ENCODE measurements at places on chromosomes 5 and 9.

- peak; percentile 15 for DNase-seq
These were observed 21.8 kb upstream of the ANKRD18A start for GRCh38 chr9:38641985-38642864.

DNA sequence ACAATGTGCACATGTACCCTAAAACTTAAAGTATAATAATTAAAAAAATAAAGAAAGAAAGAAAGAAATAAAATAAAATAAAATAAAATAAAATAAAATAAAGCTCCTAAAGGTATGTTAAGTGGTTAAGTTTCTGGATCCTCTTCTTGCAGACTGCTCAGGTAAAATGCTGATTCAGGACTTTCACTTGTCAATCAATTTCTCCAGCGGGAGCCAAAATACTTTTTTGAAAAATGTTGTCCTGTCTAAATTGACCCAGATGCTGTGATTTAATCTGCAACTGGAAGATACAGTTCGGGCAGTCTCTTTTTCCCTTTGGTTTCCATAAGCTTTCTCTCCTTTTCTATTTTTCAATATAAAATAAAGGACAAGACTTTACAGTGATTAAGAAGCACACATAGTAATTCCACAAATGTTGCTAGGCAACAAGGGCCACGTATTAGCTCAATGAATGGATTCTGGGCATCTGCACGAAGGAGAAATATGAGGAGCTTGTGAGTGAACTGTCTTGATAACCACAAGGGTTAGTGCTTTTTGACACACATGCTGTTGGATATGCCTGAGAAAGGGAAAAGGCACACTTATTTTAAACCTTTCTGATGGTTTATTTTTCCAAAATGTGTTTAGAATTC is 38.6 kb downstream of the HTR4 start:
- no peak for DNase-seq

GRCh38 chr9:131320031-131320685 is 30.6 kb downstream of the PLPP7 start:
- DNase-seq = no peak

DNA sequence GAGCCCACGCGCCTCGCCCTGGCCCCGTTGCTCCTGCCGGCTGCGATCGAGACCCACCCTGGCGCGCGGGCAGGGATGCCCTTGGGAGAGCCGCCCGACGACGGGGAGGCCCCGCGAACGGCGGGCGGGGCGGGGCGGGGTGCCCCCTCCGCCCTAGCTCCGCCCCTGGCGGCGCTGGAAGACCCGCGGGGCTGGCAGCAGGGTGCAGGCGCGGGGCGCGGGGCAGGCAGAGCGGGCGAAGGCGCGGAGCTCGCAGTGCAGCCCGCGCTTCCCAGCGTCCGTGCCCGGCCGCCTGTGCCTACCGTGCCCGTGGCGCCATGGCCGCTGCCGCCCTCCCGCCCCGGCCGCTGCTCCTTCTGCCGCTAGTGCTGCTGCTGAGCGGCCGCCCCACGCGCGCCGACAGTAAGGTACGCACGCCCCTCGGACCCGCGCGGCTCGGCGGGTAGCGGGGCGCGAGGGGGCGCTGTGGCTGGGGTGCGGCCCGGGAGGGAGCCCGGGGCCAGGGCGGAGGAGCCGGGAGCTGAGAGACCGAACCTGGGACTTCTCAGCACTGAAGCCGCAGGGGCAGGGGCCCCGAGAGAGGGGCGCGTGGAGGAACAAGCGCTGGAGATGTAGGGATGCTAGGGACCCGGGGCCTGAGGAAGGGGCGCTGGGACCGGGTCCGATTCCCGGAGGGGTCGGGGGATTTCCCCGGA is at the start of gene OLFML2A:
TSS of gene OLFML2A (plus strand) at position 180 of the 695 bp plus-strand sequence. CDS start at position 318, 138 bp downstream.
- DNase-seq = peak; percentile 33

DNA sequence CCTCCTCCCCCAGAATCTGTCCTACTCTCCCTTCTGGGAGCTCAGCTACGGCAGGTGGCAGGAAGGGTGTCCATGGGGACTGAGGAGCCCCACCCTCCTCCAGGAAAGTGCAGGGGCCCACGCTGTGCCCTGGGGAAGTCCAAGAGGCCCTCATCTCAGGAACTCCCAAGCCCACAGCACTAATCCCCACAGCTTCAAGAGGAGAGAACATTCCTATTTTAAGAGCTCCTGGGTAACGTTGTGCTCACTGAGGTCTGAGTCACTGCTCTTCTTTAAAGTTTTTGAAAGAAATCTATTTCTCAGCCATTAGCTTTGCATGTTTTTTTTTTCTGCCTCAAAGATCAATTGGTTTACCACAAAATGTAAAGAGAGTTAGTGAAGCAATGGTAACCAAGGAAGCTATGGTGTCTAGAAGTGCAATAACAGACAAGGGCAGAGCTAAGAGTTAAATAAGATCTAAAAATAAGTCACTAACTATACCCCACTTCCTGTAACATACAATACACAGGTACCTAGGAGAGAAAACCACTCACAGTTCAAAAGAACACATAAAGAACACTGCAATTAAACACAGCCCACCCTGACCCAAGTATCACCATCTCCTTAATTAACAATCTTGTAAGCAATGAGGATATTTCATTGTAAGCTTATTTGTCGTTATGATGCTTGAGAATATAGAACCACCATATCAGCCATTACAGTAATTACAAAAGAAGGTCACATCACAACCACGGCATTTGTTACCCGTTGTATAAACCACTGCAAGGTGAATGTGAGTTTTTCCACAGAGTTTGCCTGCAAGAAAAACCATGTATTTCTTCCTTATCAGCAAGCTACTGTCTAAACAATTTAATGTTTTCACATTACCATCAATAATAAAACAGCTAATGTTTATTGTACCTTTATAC is 382.3 kb upstream of the SLC30A5 start:
- DNase-seq = no peak

DNA sequence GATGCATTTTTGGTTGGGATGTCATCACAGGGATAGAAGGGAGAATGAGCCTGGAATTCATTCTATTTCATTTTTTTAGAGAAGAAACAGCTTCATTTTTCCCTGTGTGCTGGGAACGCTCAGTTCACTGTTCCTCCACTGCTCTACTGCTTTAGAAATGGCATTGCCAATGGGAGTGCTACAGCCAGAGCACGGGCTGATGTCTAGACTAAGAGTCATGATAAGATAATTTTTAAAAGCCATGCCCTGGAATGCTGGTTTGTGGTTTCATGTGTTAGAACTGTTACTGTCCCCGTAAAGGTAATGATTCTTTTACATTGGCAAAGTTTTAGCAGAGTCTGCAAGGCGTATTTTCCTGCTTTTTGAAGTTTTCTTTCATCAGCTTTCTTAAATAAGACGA is 119.6 kb downstream of the SEMA6A start:
- no peak for DNase-seq

DNA sequence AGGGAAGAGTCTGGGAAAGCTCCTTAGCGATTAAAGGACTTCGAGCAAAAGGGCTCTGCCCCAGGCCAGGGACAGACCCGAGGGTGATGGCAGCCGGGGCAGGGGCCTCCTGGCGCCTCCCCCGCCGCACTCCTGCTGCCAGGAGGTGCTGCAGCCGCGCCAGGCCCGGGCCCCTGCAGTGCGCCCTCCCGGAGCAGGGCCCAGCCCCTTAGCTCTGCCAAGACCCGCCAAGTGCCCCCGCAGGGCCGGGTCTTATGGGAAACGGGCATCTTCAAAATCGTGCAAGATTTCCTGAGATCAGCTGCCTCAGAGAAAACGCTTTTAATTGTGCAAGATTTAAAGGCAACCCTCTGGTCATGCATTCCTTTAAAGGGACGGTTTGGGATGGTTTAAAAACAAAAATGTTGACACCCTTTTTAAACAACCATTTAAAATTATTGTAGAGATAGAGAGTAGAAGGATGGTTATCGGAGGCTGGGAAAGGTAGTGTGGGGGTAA is 52.4 kb downstream of the CDC14B start:
- no peak for DNase-seq

DNA sequence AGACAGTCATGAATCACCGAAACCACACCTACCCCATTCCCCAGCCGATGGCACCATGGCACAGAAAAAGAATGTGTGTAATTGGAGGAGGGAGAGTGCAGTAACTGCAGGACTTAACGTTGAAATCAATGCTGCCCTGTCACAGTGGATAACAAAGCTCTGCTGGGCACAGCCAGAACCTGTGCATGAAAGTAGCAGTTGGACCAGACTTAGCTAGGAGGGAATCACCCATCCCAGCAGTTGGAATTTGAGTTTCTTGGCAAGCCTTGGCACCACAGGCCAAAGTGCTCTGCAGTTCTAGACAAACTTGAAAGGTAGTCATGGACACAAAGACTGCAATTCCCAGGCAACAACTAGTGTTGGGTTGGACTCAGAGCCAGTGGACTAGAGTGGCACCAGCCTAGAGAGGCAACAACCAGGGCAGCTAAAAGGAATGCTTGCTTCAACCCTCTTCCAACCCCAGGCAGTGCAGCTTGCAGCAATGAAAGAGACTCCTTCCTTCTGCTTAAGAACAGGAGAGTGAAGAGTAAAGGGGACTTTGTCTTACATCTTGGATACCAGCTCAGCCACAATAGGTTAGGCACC is 19.1 kb downstream of the TMEM232 start:
- DNase-seq = no peak

- DNase-seq = no peak
These were observed 28.2 kb downstream of the HTR4 start for GRCh38 chr5:148626081-148626613.

DNA sequence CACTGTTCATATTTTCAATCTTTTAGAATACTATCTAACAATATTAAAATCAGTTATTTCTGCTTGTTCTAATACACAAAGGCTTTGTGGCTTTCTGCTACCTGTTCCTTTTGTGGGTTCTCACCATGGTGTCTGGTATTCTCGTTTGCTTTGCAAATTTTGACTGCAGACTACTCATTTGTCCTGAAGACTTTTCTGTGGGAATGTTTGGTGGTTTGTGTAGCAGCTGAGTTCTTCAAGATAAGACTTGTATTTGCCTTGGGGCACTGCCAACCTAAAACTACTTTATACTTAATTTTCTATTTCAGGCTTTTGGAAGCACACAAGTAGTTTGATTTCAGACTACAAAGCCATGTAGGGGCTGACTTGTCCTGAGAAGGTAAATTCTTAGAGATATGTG is 11.1 kb downstream of the IL33 start:
- DNase-seq = no peak
